KG1 (cell line): ENCODE measurements at places on chromosomes 2 and 18.
A peak's percentile ranks its signal among the peaks of the same experiment; 100 is the strongest.

- no peak for DNase-seq
These were observed 25.4 kb downstream of the FBLN7 start for GRCh38 chr2:112163541-112163981.

DNA sequence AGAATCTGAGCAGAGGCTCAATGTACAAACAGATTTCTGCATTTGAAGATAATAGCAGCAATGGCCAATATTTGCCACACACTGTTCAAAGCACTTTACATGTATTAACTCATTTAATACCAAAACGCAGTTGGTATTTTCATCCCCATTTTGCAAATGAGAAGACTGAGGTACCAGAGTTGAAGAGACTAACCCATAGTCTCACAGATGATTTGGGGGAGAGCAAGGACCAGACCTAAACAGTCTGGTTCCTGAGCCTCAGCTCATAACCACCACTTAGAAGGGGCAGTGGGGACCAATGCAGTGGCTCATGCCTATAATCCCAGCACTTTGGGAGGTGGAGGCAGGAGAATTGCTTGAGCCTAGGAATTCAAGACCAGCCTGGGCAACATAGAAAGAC, 18.1 kb upstream of the AGFG1 start:
- no peak for DNase-seq

GRCh38 chr2:152336854-152337510, 2.0 kb downstream of the FMNL2 start:
- no peak for DNase-seq

DNA sequence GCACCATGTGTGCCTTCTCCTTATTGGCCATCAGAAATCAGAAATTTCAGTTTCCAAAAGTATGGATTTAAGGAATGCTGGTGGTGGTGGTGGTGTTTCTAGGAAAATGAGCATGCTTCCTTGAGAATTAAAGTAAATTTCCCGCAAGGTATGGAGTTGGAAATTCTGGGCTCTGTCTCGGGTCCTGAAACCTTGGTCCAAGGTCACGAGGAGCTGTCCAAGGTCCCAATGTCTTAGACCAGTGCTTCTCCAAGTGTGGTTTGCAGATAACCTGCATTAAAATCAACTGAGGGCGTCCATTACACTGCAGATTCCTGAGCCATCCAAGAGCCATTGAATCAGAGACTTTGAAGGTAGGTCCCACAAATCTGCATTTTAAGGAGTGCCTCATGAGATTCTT, 210.9 kb upstream of the PKDCC start:
- no peak for DNase-seq

- no peak for DNase-seq
These were observed 208.4 kb downstream of the RAD51AP2 start for GRCh38 chr2:17309741-17310339.

DNA sequence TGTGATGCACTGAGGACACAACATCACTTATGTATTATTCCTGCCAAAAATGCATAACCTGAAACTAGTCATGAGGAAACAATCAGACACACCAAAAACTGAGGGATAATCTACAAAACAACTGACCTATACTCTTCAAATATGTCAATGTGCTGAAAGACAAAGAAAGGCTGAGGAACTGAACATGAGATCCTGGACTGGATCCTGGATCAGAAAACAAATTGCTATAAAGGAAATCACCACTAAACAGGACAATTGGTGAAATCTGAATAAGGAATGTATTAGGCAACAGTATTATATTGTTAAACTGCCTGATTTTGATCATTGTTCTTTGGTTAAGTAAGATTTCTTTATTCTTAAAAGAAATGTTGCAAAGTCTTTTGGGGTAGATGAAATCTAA, 28.8 kb downstream of the CUL3 start:
- no peak for DNase-seq

GRCh38 chr2:20424300-20425290, 22.3 kb upstream of the RHOB start:
- DNase-seq = peak; percentile 69

DNA sequence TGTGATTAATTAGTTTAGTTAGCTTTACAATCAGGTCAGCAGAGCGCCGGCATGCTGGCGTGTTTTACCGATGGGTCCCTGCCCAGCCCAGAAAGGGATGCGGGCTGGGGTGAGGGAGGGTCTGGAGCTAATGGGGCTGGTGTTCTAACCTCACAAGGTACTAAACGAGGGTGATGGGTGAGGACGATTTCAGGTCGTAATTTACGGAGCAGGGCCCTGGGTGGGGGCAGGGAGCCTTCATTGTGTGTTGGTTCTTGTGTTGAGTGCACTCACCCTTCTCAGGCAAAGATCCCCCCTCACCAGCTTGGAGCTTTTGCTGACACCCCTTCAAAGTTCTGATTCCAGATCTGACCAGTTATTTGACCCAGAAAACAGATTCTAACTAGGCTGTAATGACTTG, 39.5 kb downstream of the PTGR3 start:
- no peak for DNase-seq

GRCh38 chr18:44624052-44624451, 56.6 kb upstream of the SETBP1 start:
- no peak for DNase-seq

GRCh38 chr18:55102501-55102900, 143.2 kb upstream of the CCDC68 start:
- DNase-seq = no peak

- DNase-seq = no peak
These were observed 49.2 kb upstream of the SPOPL start for GRCh38 chr2:138452324-138452723.

GRCh38 chr2:175275539-175275938, 94.0 kb upstream of the ATP5MC3 start:
- DNase-seq = no peak

GRCh38 chr2:158889135-158889853, 79.1 kb upstream of the TANC1 start:
- no peak for DNase-seq

DNA sequence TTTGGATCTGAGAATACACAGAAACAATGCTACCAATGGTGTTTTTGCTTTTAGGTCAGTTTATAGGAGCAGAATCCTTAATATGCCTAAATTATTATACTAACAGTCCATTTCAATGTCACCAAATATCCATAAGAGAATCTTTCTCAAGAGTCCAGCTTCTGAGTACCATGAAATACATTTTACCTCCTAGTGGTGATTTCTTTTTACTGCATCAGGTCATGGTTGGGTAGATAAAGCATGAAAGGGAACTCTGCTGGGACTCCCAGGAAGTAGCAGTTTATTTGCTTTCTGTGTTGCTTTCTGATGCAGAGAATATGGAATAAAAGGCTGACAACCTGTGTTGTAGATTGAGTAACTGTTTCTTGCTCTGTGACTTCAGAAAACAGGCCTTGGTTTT, 115.6 kb downstream of the PPP1R1C start:
- no peak for DNase-seq

GRCh38 chr2:147491506-147491905, 353.3 kb upstream of the ACVR2A start:
- DNase-seq = no peak

DNA sequence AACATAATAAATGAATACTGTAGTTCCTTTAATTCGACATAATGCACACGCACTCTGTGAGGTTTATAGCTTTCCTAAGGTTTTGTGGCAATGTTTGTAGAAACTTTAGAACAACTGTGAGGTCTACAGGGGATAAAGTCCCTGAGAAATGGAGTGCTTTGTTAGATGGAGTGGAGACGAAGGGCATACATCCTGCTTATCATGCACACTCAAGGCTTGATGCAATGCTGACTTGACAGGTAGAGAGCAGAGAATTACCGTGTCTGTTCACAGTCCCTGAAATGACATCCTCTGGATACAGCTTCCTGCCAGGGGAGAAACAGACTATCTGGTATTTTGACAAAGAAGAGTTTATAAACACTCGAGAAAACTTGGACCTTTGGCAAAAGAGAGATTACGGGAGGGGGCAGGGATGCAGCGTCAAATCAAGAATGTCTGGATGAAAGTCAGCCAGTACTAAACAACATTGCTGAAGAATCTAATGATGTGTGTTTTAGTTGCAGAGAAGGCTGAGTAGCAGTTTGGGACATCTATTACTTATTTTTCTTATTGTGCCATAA, 766.9 kb upstream of the ZEB2 start:
- no peak for DNase-seq

DNA sequence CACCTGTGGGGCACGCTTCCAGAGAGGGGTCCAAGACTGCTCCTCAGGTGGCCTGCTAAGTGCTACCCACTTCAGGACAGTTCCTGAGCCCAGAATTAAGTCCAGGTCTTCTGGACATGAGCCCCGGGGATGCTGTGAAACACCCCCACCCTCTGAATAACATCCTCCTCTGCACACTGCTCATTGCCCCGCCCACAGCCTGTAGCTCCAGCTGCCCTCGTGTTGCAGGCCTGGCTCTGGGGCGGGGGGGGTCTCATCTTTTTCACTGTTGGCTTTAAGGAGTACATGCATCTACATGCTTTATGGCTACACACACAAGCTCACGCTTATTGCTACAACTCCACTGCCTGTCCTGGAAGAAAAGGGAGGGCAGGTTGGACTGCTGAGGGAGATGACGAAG, 92.8 kb downstream of the PTGR3 start:
- no peak for DNase-seq

DNA sequence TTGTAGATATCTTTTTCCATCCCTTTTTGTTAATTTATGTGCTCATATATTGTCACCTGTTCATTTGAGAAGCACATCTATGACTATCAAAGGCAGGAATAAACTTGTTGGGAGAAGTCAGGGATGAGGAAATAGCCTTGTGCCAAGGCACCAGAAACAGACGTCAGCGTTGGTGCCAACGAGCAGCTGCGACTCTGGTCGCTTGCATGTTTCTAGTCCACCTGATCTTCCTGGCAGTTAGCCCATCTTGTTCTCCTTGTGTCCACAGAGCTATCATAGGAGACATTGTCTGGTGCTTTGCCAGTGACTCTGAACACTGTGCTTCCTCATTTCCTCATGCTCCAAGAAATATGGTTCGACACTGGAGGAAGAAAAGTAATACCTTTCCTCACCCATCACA, 374.4 kb downstream of the PTPRM start:
- no peak for DNase-seq

- DNase-seq = no peak
These were observed 101.9 kb downstream of the NOL4 start for GRCh38 chr18:34122724-34123334.

DNA sequence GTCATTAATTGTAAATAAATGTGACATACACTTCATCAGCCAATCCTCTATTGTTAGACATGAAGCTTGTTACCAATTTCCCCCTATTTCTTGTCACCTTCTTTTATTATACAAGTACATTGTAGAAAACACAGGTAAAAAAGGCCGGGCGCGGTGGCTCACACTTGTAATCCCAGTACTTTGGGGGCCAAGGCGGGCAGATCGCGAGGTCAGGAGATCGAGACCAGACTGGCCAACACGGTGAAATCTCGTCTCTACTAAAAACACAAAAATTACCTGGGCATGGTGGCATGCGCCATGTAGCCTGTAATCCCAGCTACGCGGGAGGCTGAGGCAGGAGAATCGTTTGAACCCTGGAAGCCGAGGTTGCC, 42.7 kb upstream of the UBE2F start:
- no peak for DNase-seq

DNA sequence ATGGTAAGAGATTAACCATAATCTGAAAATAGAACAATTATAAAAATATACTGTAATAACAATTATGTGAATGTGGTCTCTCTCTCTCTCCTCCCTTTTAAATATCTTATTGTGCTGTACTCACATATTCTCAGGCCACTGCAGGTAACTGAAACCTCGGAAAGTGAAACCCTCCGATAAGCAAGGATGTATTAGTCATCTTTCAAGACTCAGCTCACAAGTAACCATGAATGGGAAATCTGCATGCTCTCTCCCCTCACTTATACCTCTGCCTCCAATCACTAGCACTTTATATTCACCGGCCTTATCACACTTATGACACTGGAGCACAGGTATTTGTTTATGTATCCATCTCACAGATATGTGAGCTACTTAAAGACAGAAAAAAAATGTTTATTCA, 139.7 kb downstream of the LRP2 start:
- no peak for DNase-seq

DNA sequence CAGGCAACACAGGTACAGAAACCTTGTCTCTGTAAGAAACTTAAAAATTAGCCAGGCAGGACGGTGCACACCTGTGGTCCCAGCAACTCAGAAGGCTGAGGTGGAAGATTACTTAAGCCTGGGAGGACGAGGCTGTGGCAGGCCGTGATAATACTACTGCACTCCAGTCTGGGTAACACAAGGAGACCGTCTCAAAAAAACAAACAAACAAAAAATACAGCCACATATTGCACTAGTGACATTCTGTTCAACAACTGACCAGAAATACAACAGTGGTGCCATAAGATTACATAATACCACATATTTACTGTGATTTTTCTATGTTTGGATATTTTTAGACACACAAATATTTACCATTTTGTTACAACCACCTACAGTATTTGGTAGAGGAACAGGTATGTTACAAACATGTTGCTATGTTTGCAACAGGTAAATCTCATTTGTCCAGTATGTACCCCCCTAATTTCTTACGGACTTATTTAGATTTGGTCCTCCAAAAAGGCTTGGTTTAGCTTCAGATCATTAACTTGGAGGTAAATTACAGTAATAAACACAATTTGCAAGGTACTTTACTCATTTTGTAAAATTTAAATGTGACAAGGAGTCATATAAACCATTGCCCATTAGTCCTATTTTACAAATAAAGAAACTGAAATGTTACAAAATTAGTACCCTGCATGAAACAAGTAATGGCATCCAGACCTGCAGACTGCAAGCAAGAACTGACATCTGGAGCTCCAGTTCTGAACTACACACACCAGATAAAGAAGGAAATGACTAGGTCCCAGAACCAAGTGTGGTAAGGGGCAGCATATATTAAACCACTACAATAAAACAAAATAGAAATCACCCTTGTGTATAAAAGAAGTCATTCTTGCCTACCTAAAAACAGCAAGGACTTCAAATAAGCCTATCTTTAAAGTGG, 36.8 kb downstream of the TRIP12 start:
- DNase-seq = no peak

GRCh38 chr2:15557887-15558311, 3.2 kb downstream of the NBAS start:
- no peak for DNase-seq
